ENCODE measurements at places on chromosomes 11 and 22.

GRCh38 chr11:76253416-76253815 is 47.1 kb upstream of the WNT11 start:
- DNase-seq = no peak

DNA sequence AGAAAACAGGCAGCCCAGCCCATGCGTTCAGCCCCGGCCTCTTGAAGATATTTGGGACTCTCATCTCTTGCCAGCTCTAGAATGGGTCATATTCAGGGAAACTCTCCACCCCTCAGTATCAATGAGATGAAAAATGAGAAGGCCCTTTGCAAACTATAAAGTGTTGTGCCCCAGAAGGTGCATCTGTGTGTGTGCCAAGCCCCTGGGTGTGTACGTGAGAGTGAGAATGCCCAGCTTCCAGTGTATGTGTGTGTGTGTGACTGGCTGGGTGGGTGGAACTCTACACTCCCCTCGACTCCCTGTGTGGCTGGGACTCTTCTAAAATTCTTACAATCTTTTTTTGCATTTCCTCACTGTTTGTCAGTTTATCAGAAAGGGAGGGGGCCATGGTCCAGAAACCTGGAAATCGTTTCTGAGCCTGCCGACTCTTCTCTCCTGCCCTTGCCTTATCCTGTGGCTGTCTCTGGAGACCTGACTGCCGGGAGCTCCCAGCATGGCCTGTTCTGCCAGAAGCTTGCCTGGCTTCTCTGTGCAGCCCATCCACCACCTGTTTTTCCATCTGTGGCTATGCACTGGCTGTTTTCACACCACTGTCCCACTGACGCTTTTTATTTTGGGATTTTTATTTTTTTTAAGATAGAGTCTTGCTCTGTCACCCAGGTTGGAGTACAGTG is 1.2 kb downstream of the P2RY6 start:
- no peak for DNase-seq

DNA sequence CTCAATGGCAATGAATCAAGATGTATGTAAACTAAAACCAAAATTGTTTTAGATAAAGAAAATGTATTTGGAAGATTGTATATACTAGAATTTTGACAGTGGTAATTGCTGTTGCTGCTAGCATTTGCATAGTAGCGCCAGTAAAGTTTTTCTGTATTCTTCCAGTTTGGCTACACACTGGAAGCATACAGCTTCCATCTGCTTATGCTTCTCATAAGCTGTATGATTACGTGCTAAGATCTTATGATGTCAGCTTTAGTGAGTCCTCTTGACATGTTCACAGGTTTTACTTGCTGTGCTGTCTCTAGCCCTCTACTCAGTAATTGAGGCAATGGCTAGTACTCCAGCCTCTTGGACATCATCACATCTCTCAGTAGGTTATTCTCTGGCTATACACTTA is 256.3 kb downstream of the DDX10 start:
- DNase-seq = no peak

GRCh38 chr11:58286249-58286648 is 18.2 kb upstream of the OR10W1 start:
- no peak for DNase-seq

- peak; percentile 87 for DNase-seq
Observed at GRCh38 chr11:6320411-6321155, at the start of gene CAVIN3. Gene CAVIN3 (minus strand): TSS chr11:6320501. CDS start chr11:6320476, 25 bp downstream.

GRCh38 chr11:26960281-26960680 is 33.6 kb upstream of the FIBIN start:
- no peak for DNase-seq

- DNase-seq = no peak
Observed at GRCh38 chr11:21411104-21411503, 741.7 kb downstream of the NELL1 start.

DNA sequence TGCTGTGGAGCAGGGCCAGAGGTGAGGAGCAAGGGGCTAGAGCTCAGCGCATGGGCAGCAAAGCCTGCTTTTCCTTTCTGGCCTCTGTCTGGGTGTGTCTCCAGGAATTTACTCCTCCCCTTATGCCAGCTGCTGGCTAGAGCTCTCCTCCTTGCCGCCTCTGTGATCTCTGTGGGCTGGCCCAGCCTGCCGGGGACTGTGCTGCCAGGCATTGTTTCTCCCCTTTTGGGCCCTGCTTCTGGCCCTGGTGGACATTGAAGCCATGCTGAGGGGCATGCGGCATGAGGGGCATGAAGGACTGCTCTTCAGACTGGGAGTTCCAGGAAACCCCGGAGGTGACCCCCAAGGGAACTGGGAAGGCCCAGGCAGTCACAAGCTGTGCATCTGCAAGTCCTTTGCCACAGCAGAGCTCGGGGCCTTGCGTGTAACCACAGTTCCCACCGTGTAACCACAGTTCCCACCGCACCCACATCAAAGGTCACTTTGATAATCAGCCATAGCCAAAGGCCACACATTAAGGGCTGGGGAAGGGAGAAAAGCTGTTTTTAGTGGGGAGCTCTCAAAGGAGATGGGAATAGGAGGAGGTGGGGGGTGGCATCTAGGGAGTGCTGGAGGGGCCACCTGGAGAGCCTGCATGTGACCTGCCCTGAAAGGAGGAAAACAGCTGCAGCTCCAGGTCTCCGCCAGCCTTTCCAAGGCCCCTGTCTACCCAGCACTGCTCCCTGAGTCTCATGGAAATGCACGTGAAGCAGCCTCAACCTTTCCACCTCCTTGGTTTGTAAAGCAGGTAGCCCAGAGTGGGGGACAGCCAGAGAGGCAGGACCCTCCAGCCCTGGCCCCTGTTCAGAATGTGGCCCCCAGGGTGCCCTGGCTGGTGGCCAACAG is 62.3 kb downstream of the PPFIBP2 start:
- DNase-seq = peak; percentile 34

DNA sequence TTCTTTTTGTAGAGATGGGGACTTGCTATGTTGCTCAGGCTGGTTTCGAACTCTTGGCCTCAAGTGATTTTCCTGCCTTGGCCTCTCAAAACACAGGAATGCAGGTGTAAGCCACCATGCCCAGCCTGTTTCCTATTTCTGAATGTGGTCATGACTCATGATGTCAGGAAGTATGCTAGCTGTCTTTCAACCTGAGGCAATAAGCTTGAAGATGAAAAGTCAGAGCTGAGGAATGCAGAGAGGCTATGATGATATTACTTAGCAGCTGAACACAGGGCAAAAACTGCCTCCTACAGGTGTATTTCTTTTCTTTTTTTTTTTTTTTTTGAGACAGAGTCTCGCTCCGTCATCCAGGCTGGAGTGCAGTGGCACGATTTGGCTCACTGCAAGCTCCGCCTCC is 9.0 kb upstream of the NUCB2 start:
- DNase-seq = no peak

GRCh38 chr11:102320188-102320587 is 2.9 kb downstream of the BIRC3 start:
- DNase-seq = no peak

DNA sequence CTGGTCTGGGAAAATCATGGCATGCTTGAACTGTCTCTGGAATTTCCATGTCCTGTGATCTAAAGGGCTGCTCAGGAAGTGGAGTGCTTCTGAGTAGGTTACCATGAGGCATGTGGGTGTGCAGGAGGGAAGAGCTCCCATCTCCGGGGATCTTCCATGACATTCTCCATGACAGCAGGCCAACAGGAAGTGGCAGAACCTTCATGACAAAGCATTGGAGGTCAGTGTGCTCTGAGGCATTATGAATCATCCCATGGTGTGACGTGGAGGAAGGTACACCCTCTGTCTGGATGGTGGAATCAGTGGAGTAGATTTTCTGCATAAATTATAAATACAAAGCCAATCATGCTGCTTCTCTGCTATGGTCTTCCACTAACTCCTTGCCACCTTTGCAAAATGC is 139.6 kb upstream of the E2F8 start:
- no peak for DNase-seq

- no peak for DNase-seq
Observed at GRCh38 chr11:15347969-15348734, 233.4 kb downstream of the INSC start.

DNA sequence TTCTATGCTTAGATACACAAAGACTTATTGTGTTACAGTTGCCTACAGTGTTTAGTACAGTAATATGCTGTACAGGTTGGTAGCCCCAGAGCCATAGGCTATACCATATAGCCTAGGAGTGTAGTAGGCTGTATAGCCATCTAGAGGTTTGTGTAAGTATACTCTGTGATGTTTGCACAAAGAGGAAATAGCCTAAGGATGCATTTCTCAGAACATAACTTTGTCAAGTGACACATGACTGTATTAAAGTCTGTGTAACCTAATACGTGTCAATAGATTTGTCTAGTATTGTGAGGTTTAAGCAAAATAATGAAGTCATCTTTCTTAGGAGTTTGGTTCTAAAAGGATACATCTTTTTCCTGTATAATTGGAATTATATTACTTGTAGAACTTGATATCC is 5.5 kb downstream of the ZC3H12C start:
- DNase-seq = no peak

GRCh38 chr11:64207256-64208085 is 950 bp downstream of the FERMT3 start:
- peak; percentile 90 for DNase-seq

- DNase-seq = no peak
Observed at GRCh38 chr11:32429477-32429876, 5.9 kb downstream of the WT1 start.

DNA sequence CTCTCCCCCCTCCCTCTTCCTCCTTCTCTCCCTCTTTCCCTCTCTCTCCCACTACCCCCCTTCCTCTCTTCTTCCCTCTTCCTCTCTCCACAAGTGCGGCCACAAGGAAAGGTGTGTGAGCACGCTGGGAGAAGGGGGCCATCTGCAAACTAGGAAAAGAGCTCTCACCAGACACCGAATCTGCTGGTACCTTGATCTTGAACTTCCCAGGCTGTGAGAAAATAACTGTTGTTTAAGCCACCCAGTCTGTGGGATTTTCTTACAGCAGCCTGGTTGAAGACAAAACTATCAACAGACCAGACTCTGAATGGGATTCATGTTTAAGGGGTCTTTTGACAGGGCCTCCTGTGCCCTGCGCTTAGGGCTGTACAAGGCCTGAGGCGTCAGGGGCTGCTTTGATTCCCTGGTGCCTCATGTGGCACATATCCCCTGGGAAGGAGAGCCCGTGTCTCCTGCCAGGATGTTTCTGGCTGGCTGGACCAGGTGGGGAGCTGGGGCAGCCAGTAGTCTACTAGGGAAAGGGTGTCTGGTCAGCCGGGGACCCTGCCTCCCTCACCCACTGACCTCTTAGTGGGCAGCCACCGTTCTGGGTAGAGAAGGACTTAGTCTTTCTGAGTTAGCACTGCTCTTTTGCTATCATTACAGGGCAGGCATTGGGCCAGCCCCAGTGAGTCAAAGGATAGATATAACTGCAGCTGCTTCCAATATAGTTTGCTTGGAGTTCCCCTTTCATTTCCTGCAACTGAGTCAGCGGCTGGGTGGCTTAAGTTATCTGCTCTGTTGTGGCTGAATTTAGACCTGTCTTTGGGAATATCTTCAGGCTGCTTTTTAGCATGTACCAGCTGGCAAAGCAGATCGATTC is 6.2 kb downstream of the PANX1 start:
- DNase-seq = peak; percentile 22

DNA sequence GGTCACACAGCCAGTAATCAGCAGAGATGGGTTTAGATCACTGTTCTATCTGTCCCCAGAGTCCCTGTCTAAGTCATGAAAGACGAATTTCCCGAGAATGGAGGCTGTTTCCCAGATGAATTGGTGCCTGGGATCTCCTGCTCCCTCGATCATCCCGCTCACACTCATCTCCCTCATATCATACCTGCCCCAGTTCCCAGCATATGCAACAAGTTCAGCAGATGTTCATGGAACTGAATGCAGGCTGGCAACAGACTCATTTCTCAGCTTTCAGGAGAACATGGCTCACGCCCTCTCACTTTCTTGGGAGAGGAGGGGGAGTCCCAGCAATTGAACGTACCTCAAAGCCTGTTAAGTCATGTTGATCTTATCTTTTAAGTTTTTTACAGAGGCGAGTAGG is 22.1 kb downstream of the CD6 start:
- no peak for DNase-seq

GRCh38 chr11:110894224-110894623 is 182.0 kb upstream of the ARHGAP20 start:
- DNase-seq = no peak

DNA sequence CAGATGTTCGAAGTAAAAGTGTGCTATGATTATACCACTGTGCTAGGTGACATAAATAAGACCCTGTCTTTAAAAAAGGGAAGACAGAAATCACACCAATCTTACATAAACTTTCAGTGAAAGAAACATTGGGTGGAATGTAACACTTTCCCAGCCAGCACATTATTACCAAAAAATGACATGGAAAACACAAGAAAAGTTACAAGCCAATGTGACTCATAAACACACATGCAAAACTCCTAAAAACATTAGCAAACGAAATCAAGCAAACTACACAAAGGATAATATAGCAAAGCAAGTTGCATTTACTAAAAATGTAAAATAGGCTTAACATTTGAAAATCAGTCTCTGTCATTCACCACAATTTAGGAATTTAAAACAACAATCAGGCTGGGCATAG is 47.0 kb downstream of the SBF2 start:
- DNase-seq = no peak

DNA sequence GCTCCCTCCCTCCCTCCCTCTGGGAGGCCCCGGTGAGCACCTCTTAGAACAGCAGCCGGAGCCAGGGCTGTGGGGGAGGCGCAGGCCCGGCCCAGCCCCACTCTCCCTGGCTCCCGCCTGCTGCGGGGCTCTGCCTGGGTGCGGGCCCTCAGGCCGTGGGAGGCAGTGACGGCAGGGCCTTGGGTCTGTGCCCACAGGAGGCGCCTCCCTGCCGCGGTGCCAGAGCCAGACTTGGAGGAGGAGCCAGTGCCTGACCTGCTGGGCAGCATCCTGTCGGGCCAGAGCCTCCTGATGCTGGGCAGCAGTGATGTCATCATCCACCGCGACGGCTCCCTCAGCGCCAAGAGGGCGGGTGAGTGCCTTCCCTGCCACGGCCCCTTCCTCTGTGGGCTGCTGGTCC is 9.5 kb downstream of the IRF7 start:
- no peak for DNase-seq

DNA sequence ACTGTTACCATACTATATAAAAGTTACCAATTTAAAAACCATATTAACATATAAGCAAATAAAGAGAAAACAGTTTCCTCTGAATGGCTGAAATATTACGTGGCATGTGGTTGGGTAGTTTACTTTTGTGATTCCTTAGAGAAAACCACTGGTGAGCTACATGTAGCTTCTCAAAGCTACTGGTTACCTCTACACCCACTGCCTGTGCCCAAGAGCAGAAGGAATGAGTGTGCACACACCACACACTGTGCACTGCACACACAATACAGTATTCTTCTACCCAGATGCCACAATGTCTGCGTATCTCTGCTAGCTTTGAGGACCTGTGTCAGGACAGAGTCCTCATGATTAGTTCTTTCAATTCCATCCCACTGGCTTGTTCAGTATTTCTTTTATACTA is 25.5 kb upstream of the YPEL1 start:
- DNase-seq = no peak
